ENCODE measurements at places on chromosomes 5 and 9.
A peak's percentile ranks its signal among the peaks of the same experiment; 100 is the strongest.

- peak; percentile 68 for DNase-seq
Measured at GRCh38 chr5:612498-613424, 621 bp downstream of the CEP72 start.

- DNase-seq: no peak
Measured at GRCh38 chr9:97363661-97364299, 48.1 kb upstream of the TDRD7 start.

DNA sequence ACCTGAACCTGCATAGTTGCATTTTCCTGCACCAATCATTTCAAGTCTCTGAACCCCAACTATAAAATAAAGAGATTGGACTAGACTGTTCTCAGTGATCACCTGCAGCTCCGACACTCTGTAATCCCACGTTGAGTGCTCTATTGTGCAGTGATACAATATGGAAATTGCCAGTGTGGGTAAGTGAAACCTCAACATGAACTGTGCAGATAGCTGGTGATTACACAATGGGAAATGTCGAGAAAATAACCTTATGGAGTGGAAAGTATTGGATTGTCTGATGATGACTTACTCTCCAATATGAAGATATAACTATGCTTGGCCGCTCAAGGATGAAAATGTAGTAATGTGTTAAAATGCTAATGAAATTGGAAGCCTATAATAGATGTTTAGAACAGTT is 293.1 kb upstream of the BRINP1 start:
- no peak for DNase-seq

GRCh38 chr9:133760713-133761290 is 22.6 kb upstream of the SARDH start:
- DNase-seq: no peak
